Activated CD4-positive, alpha-beta T cell treated with anti-CD3 and anti-CD28 coated beads for 36 hours (primary cell): ENCODE measurements at places on chromosomes 1 and 21. TPM values are rescaled to one million over a fixed set of nuclear protein-coding genes. Genes with fewer than 3 reads are reported as not detected.

The ANGPTL1 gene
- total RNA-seq = not detected

The RALGPS2 gene
- 4.8 TPM for total RNA-seq

The SLC25A34 gene
- 0.82 TPM for total RNA-seq

The LRRC39 gene
- 0.51 TPM for total RNA-seq

The CCDC27 gene
- not detected for total RNA-seq

The TLR5 gene
- 0.21 TPM for total RNA-seq

The E2F2 gene
- 32.0 TPM for total RNA-seq

The LRRC8C gene
- total RNA-seq = 37.1 TPM

The TINAGL1 gene
- not detected for total RNA-seq

The SERBP1 gene
- total RNA-seq = 510 TPM

The ABCA4 gene
- 0.14 TPM for total RNA-seq

The LENEP gene
- 0.79 TPM for total RNA-seq

The CYP2J2 gene
- total RNA-seq = 1.6 TPM

The SPRR1B gene
- total RNA-seq = not detected

DNA sequence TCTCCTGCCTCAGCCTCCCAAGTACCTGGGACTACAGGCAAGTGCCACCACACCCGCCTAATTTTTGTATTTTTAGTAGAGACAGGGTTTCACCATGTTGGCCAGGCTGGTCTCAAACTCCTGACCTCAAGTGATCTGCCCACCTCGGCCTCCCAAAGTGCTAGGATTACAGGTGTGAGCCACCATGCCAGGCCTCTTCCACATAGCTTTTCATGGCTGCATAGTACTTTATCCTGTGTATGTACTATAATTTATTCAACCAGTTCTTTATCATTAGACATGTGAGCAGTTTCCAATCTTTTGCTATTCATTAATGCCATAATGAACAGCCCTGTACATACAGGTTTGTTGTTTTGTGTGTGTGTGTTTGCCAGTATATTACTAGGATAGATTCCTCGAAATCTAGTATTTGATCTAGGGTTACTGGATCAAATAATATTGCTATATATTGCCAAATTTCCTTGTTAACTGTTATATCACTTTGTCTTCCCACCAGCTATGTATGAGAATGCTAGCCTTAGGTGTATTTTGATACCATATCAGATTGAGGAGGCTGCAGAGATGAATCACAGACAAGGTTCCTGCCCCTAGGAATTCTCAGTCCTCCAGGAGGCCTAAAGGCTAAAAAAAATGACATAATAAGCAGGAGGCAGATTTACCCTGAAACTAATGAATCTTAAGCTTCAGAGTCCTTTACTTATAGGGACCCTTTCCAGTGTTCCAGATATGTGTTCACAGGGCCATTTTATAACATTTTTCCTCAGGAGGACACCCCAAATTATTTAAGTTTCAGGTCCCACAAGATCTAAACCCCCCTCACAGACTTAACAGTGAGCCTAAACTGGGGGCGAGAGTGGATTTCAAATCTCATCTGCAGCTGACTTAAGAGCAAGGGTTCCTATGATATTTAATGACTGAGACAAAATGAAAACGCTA, 2.1 kb upstream of the PDIK1L start:
- DNase-seq = no peak

GRCh38 chr21:45075596-45076244, 1.3 kb downstream of the ADARB1 start:
- DNase-seq = no peak

DNA sequence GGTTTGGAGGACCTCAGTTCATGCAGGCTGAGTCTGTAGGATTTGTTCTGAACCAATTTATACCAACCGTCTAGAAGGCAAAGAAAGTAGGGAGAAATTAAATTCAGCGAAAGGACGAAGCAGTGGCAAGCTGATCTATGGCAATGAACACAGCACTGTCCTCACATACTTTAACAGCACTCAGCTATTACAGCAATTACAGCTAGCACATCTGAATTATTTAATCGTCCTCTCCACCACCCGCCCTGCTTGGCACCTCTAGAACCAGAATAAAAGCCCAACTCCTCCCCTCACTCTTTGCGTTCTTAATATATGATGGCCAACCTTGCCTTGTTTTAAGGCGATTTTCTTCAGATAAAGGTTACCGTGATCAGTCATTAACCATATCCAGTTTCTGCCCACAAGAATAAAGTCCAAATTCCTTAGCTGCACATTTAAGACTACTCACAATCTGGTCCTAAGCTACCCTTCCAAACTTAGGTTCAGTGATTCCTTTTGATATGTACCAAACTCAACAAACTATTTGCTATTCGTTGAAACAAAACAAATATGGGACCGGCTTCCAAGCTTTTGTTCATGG, 169.4 kb upstream of the ESRRG start:
- DNase-seq = no peak

DNA sequence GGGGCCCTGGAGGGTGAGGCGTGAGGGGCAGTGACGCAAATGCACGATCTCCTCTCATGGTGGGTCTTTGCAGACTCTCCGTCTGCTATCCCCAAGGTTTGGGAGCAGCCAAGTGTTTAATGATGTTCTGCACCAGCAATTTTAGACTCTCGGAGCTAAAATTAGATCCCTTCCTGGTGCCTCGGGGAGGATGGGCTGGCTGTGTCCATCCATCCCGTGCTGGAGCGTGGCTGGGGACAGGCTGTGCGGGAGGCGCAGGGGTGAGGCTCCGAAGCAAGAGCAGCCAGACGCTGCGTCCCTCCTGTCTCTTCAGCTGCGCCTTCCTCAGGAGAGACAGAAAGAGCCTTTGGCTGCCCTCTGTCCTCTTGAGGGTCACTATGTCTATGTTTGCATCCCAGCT, 387.6 kb downstream of the CAMTA1 start:
- DNase-seq = no peak

- DNase-seq = no peak
Measured at GRCh38 chr1:55724551-55725325, 509.6 kb upstream of the USP24 start.

GRCh38 chr1:41833519-41834000, 85.2 kb downstream of the HIVEP3 start:
- DNase-seq = no peak

DNA sequence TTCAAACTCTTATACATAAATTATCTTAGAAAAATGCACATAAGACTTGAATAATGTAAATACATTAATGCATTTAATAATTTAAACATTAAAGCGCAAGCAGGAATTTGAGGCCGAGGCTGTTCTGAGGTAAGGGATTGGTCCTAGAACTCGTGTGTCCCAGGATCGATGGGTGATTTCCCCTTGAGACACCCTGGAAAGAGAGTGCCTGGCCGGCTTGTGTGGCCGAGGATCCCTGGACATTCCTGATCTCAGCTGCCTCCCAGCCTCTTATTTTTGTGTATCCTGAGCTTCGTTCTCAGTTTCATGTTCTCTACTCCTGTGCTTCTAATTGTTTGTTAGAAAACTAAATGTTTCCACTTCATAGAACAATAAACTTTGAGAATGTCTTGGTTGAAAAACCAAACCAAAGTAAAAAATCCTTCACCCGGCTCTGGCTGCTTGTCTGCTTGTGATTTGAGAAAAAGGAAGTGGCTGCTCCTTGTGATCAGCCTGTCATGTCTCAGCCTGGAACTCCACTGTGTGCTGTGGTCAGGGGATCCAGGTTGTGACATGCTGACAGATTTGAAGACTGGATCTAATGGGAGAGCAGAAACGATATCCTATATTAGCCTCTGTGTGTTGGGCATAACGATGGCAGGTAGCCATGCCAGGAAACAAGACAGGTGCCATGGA, 40.7 kb downstream of the PEX14 start:
- no peak for DNase-seq

DNA sequence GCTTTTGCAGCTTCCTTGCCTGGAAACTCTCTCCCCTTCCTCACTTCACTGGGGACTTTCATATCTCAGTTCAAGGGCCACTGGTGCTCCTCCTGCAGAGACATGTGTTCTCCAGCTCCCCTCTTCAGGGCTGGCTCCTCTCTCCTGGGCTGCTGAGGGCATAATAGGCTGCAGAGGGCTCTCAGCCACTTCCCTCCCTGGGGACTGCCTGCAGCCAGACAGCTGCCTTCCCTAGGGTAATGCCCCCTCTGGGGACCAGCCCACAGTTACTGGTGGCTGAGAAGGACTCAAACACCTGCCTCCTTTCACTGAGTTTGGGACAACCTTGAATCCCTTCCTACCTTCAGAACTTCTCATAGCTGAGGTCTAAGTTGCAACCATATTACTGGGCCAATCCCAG, 104.8 kb upstream of the POU3F1 start:
- DNase-seq = no peak

DNA sequence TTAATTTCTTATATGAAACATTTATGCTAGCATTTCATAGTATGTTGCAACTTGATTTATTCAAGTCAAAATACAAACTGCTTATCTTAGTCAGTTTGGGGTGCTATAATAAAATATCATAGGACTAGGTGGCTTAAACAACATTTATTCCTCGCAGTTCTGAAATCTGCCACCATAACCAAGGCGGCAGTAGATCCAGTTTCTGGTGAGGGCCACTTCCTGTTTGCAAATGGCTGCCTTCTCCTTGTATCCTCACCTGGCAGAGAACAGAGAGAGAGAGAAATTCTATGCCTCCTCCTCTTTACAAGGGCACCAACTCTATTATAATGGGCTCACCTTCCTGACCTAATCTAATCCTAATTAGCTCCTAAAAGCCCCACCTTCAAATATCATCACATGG, 76.1 kb upstream of the RGS2 start:
- peak; percentile 20 for DNase-seq

DNA sequence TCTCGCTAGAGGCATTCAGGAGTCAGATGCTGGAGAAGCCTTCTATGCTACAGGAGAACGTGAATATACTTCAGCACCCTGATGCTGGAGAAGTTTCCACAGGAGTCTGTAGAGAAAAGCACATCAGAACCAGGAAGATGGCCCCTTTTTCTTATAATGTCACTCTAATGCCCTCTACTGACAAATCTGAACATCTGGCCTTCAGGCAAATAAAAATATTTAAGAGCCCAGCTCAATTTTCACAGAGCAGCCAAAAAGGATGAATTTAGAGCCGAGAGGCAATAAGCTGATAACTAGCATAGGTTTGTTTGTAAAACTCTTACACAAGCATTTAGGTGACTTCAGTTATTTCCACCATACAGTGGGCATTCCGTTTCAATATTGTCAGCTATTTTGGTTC, 3.8 kb upstream of the RRP15 start:
- no peak for DNase-seq

GRCh38 chr21:38850277-38850951, 44.7 kb downstream of the ETS2 start:
- no peak for DNase-seq

- DNase-seq = no peak
Measured at GRCh38 chr1:94596260-94596659, 54.7 kb upstream of the F3 start.

GRCh38 chr21:34630536-34631143, 15.7 kb upstream of the RCAN1 start:
- peak; percentile 31 for DNase-seq

DNA sequence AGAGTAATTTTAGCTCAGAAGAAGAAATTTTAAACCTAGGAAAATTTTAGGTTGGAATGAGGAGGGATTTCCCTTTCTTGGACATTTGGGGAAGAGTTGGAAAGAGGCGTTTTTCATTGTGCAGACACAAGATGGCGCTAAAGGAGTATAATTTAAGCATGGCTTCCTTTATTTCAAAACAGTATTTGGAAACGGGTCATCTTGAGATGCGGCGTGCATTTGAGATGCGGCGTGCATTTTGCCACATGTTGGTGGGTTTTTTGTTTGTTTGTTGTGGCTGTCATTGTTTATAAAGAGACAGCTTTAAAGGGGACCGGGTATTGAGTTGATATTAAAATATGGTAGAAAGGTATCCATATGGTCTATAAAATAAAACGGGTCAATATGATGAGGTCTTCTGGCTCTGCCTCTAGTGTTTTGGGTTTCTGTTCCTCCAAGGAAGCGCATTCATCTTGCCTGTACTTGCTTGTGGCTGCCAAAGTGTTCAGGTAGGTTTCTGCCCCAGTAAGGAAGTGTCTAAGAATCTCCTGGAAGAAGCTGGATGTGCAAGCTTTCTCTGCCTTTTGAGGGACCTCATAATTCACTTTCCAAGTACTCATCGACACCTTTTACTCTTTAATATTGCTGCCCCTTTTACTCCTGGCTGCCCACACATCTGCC, 210.3 kb downstream of the SLC35F3 start:
- DNase-seq = peak; percentile 42

DNA sequence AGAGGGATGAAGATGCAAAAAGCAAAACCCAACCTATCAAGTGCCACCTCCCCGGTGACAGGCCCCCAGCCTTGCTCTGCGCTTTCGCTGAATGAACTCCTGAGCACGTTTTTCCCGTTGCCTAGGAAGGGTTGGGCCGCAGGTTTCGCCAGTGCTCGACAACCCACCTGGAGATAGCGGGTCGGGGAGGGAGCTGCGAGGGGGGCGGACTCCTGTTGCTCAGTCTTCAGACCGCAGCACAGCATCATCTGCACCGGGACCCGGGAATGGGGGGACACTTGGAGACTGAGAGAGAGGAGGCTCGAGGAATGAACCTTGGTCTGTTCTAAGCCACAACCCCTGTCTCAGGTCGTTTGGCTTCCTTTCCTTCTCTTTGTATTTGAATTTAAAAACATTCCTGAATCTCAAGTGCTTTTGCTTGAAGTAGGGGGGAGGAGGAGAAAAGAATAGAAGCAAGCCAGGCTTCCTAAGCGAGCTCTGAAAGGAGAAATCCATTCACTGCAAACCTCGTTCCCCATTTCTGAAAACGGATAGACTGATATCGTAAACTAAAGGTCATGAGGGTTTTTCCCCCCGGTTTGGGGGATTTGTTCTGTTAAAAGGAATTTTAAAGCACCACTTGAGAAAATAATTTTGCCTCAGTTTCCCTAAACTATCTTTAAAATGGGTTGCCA, 1.2 kb downstream of the AK5 start:
- DNase-seq = peak; percentile 59

DNA sequence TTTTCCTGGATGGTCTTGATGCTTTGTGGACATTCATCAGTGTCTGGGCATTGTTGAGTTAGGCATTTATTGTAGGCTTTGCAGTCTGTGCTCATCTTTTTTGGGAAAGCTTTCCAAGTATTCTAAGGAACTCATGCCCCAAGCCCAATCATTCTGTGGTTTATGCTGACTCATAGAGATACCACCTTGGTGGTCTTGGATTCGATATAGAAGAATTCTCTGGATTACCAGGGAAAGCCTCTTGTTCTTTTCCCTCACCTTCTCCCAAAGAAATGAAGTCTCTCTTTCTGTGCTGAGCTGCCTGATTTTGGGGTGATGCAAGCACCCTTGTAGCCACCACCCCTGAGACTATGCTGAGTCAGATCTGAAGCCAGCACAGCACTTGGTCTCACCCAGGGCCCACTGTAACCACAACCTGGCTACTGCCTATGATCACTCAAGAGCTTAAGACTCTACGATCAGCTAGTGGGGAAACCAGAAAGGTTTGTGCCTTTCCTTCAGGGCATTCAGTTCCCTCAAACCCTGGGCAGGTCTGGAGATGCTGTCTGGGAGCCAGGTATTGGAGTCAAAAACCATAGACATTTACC, 422.6 kb downstream of the NUF2 start:
- no peak for DNase-seq

GRCh38 chr1:65758128-65758527, 34.6 kb upstream of the PDE4B start:
- no peak for DNase-seq

GRCh38 chr1:205255941-205256780, 28.4 kb downstream of the TMCC2 start:
- DNase-seq = peak; percentile 93
